ENCODE measurements at places on chromosomes 1 and 21. TPM values are rescaled to one million over a fixed set of nuclear protein-coding genes. Genes with fewer than 3 reads are reported as not detected.

Gene CELA2A
- not detected for total RNA-seq

Gene ORC1
- total RNA-seq: 21.9 TPM

Gene IFT25
- total RNA-seq: 61.5 TPM

Gene PLK3
- total RNA-seq: 9.6 TPM

Gene KCNA3
- not detected for total RNA-seq

Gene OR14A2
- total RNA-seq: not detected

Gene AXDND1
- 0.53 TPM for total RNA-seq

Gene RABGGTB
- 184 TPM for total RNA-seq

Gene TSSK3
- total RNA-seq: not detected

Gene TSPAN1
- not detected for total RNA-seq

Gene AIRE
- not detected for total RNA-seq

Gene GABRD
- not detected for total RNA-seq

Gene TCHH
- total RNA-seq: not detected

Gene PTGER3
- 14.9 TPM for total RNA-seq

Gene SMPDL3B
- not detected for total RNA-seq

Measured in SJSA1 (cell line).